ENCODE measurements at places on chromosomes 5 and 9.

- no peak for DNase-seq
Measured at GRCh38 chr5:124130816-124131215, 615.6 kb downstream of the ZNF608 start.

GRCh38 chr5:116989995-116990394 is 415.4 kb upstream of the SEMA6A start:
- DNase-seq: no peak

- DNase-seq: no peak
Measured at GRCh38 chr9:29325894-29326293, 1752.6 kb upstream of the C9orf72 start.

GRCh38 chr9:108549184-108549583 is 306.6 kb downstream of the ACTL7B start:
- peak; percentile 98 for DNase-seq

DNA sequence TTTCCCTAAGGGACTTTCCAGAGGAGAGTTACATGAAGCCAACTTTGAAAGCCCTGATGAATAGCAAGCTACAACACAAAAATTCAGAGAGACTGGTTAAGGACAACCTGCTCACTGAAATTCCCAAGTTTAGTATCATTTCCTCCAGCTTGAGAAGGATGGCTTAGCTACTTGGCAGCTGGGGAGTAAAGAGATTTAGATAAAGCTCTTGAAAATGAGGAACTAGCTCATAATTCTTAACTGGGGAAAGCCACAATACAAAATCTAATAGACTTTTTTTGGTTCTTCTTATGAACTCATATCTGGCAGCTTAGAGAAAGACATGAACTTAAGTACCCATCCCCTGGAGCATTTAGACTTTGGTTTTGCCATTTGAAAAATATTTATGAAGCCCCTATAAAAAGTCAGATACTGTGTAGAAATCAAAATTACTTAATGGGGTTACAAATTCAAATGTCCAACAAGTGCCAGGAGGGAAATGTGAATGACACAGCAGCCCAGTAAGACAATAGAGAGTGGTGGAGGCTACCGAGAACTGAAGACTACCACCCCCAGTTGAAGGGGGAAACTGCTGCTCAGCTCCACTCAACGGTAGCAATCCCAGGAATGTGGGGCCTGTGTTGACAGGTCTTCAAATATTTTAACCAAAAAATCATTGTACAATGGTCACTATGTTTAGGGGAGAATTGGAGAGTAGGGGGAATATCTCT is 79.4 kb upstream of the ADRB2 start:
- DNase-seq: peak; percentile 22

DNA sequence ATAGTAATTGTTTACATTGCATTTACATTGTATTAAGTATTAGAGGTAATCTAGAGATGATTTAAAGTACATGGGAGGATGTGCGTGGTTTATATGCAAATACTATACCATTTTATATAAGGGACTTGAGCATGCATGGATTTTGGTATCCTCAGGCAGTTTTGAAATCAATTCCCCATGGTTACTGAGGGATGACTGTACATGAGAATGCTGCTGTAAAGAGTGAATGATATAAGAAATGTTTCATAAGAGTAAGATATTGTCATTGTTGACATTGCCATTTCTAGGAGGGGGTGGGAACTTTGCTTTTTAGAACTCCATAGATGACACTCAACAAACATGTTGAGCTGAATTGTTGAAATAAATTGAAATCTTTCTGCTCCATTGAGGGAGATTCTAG is 185.0 kb downstream of the SEMA6A start:
- DNase-seq: peak; percentile 60

DNA sequence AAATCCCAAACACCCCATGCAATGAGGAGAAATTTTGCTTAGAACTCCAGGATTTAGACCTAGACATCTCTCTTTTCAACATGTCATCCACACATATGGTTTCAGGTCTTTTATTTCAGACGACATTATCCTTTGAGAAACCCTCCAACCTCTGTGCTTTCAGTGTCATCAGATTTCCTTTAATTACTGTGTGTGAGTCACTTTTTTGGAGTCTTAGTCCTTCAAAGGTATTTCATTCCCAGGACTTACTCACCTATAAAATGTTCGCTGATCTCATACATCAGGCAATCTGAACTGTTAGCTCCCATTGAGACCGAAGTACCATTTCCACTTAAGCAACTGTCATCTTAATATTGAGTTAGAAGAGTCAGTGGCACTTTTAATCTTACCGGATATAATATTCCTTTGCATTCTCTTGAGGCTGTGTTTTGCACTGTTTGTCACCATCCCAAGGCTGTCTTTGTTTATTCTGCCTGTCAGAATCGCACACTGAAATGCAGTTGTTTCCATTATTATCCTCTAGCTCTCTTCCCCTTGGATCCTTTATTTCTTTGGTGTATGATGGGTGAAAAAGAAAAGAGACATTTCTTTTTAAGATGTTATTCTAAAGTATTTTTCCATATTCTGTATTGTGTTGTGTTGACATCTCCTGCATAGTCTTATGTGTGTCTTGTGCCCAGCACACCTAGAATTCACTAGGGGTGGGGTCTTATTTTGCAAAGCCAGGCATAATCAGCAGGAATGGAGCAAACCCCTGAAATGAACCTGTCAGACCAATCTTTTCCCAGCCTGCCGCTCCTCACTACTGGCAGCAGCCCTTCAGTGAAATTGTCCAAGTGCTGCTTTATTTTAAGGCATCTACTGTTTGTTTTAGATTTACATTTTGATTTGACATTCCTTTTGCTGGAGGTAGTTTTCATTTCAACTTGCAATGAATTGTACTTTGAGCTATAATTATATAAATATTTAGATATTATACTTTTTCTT is 155.4 kb downstream of the PAM start:
- DNase-seq: peak; percentile 85

DNA sequence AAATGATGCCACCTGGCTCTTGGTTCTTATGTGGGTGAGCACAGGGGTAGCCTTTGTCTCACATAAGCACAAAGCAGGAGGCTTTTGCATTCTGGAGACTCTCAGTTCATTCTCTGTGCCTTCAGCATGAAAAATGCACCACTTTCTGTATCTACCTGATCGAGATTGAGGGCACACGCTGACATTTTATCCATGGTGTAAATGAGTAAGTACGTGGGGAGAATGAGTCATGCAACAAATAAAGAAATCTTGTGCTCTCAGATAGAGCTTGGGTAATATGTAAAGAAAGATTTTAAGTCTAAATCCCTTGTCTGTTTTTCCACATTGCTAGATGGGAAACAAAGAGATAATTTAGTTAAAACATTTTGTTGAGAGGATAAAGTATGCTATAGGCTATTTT is 607.2 kb upstream of the WWC1 start:
- peak; percentile 75 for DNase-seq

DNA sequence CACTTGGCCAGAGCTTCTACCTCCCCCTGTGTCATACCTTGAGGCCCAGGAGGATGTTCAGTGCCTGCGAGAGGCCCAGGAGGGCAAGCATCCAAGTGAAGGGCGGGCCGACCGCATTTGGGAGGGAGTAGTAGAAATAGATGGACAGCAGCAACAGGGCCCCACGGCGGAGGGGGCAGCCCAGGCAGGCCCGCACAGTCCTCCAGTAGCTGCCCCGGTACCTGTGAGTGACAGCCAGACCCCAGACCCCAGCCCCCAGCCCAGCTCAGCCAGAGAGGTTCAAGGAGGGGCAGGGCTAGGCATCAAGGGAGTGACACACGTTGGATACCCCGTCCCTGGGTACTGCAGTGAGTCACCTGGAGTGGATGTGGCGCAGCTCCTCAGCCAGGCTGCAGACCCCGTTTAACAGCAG is 1.4 kb downstream of the STING1 start:
- DNase-seq: peak; percentile 41

DNA sequence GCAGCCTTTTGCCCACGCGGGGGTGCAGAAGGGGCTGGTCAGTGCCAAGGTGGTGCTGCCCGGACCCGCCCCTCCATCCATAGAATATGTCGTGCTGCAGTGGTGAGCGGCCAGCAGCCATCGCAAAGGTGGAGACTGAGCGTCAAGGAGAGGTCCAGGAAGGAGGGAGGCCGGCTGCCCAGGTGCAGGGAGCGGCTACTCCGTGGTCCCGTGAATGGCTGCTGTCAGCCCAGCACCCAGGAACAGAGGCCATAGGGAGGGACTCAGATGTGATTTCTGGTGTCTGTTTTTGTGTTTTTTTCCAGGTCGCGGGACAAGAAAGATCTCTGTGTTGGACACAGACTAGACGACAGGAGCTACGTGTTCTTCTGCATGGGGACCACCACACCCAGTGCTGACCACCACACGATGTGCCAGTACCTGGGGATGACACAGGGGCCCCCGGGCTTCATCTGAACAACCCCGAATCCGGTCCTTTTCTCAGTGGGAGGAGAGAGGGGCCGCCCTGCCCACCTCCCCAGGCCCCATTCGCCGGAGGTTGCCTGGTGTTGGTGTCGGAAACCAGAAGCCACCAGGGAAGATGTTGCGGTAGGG is 29.0 kb downstream of the PAEP start:
- DNase-seq: no peak

DNA sequence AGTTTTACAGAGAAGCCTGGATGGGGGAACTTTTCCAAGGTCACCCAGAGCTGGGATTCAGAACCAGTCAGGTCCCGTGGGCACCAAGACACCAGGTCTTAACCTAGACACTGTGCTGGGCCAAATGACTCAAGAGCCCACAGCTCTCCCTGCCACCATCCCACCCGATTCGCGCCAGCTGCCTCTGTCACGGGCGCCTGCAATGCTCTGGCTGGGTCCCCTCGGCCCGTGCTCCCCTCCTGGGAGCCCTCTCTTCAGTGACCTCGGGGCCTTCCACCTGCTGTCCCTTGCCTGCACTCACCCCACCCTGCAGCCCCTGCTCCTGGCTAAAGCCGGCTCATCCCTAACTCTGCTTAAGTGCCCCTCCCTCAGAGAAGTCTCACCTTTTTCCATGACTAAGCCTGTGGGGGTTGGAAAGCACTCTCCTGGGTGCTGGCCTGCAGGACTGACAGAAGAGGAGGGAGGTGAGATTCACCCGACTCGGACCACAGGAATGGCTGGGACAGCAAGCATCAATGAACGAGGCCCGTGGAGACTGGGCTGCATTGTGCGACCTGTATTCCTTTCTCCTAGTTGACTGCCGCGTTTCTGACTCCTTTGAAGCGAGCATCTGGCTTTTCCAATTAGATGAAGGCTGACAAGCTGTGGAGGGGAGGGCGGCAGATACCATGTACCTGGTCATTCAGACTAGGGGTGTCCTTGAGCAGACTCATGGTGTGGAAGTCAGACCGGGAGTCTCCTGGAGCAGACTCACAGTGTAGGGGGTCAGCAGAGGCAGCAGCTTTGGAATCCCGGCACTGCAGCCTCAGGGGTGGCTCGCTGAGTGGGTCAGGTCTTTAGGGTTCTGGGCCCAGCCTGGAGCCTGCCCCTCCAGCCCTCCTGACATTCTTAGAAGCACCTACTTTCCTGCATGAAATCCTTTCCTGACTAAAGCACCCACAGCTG is 5.8 kb upstream of the IL4 start:
- peak; percentile 26 for DNase-seq

DNA sequence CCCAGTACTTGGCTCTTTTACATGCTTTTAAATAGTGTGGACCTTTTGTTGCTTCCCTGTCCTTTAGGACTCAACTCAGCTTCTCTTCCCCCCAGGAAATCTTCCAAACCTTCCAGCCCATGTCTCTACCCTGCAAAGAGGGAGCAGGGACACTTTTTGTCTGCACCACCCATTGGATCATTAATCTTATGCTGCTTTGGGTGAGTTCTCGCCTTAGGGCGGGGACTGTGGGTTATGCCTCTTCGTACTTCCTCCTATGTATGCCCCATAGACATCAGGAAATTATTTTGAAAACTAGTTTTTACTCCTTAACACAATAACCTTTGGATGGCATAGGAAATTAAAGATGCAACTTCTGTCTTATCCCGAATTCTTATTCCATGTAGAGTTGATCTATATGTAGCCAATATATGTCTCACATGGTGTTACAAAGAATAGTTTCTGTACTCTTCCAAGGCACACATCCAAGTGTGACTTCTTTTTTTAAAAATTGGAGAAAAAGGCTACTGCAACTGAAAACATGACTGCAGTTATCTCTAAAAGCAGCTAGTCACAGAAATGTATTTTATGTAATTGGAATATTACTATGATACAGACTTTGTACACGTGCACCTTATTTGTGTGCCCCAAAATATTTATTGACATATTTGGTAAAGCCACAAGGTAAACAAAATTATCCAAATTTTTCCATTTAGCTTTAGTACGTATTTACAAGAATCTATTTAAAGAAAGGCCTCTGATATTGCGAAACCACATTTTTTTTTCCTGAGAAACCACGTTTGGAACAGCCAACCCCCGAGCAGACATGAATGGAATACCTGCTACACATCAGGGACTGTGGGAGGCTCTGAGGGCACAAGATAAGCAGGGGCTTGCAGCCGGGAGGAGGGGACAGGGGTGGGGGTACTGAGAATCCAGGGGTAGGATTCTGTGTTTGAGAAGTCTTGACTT is 133.6 kb downstream of the WDR41 start:
- peak; percentile 37 for DNase-seq

GRCh38 chr5:139385061-139386049 is 2.3 kb upstream of the SLC23A1 start:
- peak; percentile 20 for DNase-seq

DNA sequence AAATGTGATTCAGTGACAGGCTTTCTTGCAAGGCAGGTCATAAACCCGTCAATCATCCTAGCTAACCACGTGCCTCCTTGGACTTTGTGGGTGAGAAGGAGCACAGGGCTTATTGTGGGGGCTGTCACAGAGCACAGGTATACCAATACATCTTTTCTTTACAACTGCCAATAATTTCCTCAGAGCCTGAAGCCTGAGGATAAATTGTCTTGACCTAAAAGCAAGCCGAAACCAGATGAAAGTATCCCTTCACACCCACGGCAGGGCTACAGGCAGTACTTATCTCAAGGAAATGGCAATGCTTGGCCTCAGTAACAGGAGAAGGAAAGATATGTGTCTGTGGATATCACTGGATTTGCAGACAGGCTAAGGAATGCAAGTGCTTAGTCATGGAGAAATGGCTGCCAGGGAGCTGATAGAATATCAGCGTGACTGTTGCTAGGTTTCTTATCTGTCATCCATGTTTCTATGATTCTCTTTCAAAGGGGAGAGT is 90.3 kb upstream of the ZNF366 start:
- DNase-seq: peak; percentile 72

- no peak for DNase-seq
Measured at GRCh38 chr9:124348831-124349230, 66.4 kb downstream of the PSMB7 start.

GRCh38 chr9:70111641-70112236 is 68.1 kb downstream of the MAMDC2 start:
- peak; percentile 93 for DNase-seq

GRCh38 chr9:36276781-36277181 is 18.5 kb upstream of the GNE start:
- DNase-seq: no peak

Measured in epithelial cell of esophagus (primary cell).